Kasumi-1 (cell line): ENCODE measurements at places on chromosomes 7 and 10.

GRCh38 chr10:96890580-96890979, 58.5 kb downstream of the LCOR start:
- DNase-seq, result no peak

DNA sequence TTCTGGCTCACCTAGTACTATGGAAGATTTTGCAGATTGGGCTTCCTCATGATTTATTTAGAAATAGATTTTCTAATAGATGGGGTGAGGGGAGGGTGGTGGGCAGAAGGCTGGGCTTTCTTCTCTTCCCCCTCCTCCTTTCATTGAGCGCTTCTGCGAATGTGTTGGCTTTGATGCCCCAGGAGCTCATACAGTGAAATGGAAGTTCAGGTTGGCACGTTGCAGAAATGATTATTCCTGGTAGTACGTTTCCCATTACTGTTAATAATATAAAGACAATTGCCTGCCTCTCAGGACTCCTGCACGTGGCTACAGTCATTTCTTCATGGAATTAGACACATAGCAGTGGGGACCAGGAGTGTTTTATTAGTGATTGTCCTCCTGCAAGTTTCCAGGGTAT, 39.8 kb downstream of the TCF7L2 start:
- no peak for DNase-seq

GRCh38 chr10:62696798-62697197, 107.7 kb upstream of the ADO start:
- DNase-seq, result no peak

DNA sequence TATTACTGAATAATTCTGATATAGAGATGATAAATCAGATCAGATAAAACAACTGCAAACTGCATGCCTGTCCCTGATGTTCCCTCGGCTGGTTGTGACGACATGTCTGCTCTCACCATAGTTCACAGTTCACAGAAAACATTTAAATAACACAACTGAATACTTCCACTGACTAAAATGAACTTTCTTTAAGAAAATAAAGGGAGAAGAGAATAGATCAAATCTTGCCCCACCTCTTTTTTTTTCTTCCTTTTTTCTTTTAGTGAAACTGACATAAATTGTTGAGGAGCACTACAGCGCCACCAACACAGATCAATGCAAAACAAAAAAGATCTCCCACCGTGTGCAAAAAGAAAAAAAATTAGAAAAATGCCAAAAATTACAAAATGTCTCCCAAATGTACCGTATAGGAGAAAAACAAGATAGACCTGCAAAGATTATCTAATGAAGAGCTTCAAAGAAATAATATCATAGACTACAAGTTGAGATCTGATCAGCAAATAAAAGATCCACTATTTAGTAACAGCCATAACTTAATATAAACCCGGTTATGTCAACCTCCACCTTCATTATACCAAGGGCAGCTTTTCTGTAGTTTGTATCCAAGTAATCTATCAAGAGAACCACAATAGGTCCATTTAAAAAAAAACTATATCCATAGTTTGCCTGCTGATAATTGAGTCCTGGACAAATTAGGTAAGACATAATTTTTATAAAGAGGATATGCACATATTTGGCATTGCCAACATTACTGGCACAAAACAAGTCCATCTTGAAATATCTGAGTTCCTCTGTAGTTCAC, 30.7 kb upstream of the EPC1 start:
- peak; percentile 84 for DNase-seq

- DNase-seq, result no peak
These were observed 60.4 kb downstream of the INSYN2A start for GRCh38 chr10:127135844-127136577.

- no peak for DNase-seq
These were observed 39.3 kb downstream of the PRF1 start for GRCh38 chr10:70563230-70563629.

DNA sequence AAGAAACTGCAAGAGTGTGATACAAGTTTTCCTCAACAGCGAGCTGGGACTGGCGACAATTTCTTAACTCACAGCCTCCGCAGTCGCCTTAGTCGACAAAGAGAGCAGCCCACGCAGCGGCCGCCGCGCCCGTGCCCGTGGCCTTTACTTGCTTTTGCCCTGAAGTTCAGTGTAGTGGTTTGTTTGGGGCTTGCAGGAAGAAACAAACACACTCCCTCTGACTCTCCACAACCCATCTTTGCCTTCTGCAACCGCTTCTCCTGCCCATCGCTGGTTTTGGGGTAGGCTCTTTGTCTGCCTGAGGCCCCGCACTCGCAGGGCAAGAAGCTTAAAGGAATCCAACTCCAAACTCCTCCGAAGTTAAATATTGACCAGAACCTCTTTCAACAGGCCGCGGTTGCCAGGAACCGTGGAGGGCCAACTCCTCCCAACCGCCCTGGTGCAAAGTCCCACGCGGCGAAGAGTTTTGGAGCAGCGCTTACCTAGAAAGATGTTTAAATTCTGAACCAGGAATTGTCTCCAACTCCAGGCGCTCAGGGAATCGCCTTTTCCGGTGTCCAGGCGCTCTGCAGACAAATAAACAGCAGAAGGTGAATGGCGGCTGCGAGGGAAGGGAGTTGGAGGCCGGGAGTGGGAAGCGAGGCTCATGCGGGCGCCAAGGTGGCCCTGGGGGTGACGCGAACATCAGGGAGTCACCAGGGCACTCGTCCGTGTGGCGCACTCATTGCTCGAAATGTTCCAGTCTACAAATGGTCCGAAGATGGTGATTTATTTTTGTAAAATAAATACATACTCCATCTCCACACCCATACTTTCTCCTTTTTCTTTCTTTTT, 8.3 kb downstream of the HOXA4 start:
- no peak for DNase-seq
